ENCODE measurements at places on chromosomes 3 and 15.

DNA sequence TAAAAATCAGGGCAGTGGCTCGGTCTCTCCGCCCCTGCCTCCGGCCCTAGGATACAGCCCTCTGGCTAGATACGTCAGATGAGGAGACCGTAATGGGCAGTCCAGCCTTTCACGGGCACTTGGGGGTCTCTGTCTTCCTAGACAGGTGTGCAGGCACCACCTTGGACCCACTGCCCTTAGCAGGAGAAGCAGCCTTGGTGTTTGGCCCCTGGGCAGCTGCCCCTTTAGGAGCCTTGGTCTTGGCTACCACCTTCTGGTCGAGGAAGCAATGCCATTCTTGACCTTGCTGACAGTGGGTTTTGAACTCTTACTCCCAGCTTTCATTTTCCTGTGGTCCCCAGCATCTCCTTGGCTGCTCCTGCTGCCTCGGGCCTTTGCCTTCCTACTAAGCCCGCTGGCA lies 149.7 kb upstream of the FRMD4B start:
- DNase-seq = no peak

DNA sequence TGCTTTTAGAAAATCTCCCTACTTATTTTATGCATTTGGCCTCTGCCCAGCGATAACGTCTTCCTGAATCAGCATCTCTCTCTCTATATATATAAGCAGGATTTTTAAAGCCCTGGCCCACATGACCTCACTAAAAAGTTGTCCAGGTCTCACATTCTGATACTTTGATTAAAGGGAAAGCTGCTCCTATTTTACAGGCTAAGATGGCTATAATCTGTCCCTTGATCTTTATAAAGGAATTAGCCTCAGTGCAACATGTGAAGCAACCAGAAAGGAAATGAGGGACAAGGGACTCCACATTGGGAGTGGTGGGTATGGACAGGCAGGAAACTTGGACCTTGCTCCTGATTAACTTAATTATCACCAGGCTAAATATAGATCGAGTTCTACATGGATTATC lies 25.6 kb upstream of the MUC13 start:
- no peak for DNase-seq

DNA sequence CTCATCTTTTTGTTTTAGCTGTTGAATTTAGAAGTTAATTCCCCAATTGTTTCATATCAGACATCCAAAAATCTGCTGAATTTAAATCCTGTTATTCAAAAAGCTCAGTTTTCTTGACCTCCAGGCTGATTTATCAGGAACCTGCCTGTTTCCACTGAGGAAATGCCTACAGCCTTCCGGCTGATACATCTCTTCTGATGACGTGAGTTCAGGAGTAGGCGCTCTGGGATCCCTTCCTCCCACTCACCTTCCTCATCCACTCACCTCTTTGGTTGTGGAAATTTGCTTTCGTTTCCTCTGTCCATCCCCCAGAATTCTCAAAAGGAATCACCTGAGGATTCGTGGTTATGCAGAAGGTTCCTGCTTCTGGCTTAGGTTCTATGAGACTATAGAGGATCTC lies 55.4 kb upstream of the ALDH1A3 start:
- no peak for DNase-seq

- DNase-seq = no peak
These were observed 18.4 kb downstream of the GOLGB1 start for GRCh38 chr3:121730940-121731687.

GRCh38 chr3:128226795-128227395 lies 73.6 kb downstream of the EEFSEC start:
- DNase-seq = no peak

- no peak for DNase-seq
These were observed 868.9 kb downstream of the SI start for GRCh38 chr3:164209363-164209762.
